ENCODE measurements at places on chromosomes 7 and 10.

DNA sequence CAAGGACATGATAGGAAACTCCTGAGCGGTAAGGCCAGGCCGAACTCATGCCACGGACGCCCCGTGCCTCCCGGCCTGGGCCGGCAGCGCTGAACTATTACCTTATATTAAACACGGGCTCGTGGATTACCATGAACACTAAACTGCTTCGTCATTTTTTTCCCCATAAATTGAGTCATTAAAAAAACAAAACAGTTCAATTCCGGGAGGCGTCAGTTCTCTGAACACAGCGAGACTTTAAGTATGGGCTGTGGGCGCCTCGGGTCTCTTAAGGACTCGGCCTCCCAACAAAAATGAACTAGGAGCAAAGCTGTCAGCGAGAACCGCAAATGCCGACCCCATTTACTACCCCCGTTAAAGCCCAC is 519 bp downstream of the PITRM1 start:
- DNase-seq: no peak

GRCh38 chr7:20403331-20403730 is 72.6 kb downstream of the ITGB8 start:
- DNase-seq: no peak

GRCh38 chr7:156206174-156206573 is 393.9 kb upstream of the SHH start:
- DNase-seq: no peak

DNA sequence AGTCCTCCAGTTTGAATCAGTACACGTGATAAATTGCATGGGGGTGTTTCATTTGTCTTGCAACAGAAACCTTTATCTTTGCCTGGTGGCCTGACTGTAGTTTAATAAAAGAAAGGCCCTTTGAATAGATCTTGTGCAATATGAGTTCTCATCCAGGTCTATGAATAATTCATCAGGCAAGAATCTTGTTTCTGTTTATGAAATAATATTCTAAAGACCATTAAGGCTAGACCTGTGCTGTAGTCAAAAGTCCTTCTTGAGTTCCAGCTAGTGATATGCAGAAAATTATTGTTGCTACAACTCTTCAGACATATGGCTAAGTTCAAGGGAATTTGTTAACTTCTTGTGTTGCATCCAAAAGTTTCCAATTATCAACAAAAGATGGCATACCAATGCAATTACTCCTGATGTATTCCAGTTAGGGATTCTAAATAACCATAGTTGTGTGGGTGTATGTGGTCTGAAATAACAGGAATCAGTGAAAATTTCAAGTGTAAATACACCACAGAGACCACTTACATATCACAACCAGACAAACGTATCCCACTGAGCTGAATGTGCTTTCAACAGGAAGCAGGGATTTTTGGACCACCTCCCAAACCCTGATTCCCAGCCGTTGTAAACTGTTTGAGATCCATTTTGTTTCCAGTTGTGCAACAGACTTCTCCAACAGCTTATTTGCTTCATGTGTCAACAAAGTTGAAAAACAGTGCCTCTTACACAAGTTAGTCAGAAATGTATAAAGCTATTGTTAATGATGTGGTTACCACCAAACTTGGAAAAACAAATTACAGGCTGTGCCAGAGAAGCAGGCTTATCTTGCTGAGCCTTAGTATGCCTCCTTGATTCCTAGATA is 54.7 kb upstream of the BICC1 start:
- no peak for DNase-seq

GRCh38 chr7:42024537-42024936 is 212.5 kb downstream of the GLI3 start:
- DNase-seq: no peak

DNA sequence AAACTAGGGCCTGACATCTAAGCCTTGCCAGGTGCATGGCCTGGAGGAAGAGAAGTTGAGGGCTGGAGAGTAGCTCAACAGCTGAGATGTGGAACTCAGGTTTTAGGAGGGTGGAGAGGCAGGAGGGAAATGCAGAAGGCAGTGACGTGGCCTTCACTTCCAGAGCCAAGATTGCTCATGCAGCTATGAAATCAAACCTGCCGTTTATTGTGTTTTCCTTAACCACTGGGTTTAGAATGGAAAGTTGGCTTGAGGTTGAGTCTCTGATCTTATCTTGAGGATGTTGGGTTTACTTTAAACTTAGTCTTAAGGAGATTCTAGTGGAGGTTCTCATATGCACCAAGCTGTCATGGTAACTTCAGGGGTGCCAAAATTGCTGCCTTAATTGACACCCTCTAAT is 178.6 kb downstream of the SORCS3 start:
- no peak for DNase-seq

DNA sequence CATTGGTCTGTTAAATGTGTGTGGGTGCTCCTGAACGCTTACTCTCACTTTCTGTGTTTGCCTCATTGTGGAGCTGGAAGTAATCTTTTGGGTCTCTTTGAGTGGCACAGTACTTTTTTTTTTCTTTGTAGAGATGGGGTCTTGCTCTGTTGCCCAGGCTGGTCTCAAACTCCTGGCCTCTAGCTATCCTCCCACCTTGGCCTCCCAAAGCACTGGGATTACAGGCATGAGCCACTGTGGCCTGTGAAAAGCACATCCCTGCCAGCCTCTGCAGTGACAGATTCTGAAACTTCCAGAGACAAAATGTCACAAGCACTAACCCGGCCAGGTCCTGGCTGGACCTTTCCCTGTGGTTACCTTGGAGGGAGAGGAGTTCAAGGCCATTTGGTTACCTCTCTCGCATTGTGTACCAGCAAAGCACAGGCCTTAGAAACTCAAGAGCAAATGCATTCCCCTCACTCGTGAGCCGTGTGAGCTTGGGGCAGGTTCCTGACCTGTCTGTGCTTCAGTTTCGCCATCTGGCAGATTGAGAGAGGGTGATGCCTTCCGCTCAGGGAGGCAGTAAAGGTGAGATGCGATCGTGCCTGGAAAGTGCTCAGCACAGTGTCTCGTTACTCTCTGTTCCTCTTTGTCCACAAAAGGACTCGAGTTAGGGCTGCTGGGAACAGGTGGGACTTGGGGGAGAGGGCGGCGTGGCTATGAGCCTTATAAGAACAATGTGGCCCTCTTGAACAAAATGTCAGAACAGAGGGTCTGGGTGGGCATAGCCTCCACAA is 72.6 kb upstream of the SEPHS1 start:
- DNase-seq: no peak

DNA sequence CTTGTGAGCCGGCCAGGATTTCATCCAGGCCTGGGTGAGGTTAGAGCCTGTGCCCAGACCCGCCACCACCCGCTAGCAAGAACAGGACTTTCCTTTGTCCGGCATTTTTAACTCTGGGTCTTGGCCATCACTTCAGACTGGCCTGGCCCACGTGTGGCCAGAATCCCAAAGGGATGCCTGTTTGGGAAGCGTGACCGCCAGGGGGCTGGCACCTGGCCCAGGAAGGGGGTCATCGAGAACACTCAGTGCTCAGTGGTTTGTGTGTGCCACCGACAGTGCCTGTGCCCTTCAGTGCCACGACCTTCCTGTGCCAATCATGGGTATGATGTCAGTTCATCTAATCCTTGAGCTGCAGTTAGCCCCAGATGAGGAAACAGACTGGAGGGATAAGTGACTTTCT is 85.0 kb downstream of the ZMIZ1 start:
- DNase-seq: no peak

DNA sequence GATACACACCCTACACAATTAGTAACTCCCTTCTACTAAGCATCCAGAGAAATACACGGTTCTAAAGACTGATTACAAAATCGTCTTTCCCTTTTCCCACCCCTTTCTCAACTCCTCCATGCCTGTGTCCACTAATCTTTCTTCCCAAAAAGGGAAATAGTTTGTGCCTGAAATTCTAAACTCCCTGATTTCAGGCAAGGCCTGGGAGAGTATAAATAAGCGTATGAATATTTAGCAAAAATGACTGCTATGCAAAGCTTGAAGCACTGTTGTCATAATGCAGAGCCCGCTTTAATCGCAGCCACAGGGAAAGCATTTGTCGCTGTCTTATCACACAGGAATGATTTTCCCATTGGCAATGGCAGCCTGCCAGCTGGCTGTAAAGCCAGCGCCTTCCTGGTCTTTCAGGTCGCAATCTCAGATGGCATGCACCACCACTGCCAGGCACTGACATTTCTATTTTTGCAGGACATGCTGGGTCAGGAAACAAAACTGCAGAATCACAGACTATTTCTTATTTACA is 142.9 kb upstream of the PCGF5 start:
- no peak for DNase-seq

- DNase-seq: peak; percentile 23
Measured at GRCh38 chr7:116683786-116684185, 11.8 kb downstream of the MET start.

DNA sequence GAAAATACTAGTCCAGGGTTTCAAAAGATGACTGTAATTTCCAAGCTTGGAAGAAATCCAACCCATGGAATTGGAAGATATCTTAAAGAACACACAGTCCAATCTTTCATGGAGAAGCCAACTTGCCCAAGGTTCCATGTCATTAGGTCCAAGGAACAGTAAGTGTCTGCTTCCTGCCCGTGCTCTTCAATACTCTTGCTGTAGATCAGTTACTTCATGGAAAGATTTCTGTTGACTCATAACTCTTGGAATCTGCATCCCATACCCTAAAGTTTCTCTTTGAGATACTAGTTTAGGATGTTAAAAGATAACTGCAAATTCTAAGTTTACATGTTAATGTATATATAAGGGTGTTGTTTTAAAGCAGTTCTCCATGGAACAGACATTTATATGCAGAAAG is 127.9 kb upstream of the SLC13A1 start:
- no peak for DNase-seq

DNA sequence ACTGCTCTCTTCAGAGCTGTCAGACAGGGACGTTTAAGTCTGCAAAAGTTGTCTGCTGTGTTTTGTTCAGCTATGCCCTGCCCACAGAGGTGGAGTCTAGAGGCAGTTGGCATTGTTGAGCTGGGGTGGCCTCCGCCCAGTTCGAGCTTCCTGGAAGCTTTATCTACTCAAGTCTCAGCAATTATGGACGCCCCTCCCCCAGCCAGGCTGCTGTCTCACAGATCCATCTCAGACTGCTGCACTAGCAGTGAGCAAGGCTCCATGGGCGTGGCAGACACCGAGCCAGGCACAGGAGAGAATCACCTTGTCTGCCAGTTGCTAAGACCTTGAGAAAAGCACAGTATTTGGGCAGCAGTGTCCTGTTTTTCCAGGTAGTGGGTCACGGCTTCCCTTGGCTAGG is 98.1 kb downstream of the SDHAF3 start:
- DNase-seq: no peak

DNA sequence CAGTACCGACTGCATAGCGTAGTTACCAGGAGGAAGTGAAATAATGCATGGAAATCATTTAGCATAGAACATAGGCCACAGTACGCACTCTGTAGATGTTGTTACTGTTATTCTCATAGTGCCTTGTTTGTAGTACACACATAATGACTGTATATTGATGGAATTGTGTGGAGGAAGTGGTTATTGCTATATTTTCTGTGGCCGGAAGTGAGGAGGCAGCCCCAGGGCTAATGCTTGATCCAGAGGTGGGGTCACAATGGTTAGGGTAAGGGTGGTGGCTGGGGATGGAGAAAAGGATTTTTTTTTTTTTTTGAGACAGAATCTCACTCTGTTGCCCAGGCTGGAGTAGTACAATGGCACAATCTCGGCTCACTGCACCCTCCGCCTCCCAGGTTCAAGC is 4.5 kb upstream of the MGAM start:
- no peak for DNase-seq

DNA sequence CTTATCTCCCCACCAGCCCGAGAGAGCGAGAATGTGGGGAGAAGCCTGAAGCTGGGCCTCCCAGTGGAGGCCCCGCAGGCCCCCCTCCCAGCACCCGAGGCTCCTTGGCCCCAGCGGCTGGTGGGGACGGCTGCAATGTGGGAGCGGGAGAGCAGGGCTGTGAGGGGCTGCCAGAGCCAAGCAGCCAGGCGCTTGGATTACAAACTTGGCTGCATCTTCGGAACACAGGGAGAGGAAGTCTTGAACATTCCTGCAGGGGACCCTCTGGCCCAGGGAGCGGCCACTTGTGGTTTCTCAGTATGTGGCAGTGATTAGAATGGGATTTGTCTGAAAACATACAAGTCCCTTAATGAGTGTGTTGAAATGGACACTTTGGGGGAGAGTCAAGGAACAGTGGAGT is 23.2 kb downstream of the ELN start:
- no peak for DNase-seq

GRCh38 chr7:112484671-112485167 is 3.9 kb downstream of the LSMEM1 start:
- no peak for DNase-seq

DNA sequence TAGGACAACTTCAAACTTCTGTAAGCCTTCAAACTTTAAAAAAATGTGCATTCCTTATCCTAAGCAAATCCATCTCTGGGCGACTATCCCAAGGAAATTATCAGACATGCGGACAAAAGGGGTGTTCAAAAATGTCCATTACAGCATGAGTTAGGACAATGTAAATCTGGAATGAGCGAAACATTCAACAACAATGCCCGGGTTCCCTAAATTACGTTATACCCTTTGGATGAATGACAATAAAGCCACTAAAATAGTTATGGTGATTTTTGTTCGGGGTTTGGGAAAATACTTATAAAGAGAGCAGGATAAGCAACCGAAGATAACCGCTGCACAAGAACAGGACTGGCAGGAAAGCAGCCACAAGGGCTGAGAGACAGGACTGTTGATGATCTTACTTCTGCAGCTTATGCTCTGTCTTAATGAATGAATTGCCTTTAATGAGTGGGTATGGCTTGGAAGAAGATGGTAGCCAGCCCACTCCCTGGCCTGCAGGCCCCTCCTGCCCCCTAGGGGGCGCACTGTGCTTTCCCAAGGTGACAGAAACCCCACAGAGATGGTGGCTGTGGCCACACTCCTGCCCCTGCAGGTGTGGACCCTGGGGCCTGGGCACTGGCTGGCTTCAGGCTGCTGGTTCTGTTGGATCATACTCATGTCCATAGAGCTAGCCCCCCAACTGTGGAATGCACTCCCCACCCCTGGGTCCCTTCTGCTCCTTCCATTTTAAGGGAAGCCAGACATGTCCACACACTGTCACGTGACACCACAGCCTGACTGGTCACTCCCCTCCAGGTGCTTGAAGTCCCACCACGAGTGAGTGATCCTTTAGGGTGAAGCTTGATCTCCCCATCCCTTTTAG is 45.0 kb downstream of the ZCCHC24 start:
- peak; percentile 74 for DNase-seq

- DNase-seq: no peak
Measured at GRCh38 chr10:124088915-124089314, 4.5 kb downstream of the CHST15 start.

DNA sequence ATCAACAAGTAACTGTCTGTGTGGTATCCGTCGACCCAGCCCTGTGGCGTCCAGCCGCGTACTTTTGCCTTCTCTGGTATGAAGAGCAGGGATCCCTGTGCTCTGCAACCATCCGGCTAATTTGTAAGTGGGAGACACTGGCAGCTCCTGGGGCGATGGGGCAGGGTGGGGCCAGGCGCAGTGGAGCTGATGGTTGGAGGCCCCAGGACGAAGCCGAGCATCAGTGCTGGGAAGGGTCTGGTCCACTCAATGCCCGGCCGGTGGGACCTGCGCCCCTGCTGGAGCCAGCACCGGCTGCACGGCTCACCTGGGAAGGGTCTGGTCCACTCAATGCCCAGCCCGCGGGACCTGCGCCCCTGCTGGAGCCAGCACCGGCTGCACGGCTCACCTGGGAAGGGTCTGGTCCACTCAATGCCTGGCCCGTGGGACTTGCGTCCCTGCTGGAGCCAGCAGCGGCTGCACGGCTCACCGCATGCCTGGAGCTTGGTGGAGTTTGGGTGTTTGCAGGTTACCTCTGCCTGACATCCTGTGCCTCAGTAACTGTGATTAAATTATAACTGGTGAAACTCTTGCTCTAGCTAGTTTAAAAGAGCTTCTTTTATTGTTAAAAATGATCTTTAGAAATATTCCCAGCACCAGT is 96.1 kb downstream of the NKX6-2 start:
- DNase-seq: no peak

GRCh38 chr7:29156907-29157452 is 10.6 kb upstream of the CPVL start:
- DNase-seq: no peak
